Stimulated activated CD8-positive, alpha-beta memory T cell treated with anti-CD3 and anti-CD28 coated beads, Interleukin-15, amount 100 ng/mL, for 24 hours (primary cell): ENCODE measurements at places on chromosomes 3 and 15.

DNA sequence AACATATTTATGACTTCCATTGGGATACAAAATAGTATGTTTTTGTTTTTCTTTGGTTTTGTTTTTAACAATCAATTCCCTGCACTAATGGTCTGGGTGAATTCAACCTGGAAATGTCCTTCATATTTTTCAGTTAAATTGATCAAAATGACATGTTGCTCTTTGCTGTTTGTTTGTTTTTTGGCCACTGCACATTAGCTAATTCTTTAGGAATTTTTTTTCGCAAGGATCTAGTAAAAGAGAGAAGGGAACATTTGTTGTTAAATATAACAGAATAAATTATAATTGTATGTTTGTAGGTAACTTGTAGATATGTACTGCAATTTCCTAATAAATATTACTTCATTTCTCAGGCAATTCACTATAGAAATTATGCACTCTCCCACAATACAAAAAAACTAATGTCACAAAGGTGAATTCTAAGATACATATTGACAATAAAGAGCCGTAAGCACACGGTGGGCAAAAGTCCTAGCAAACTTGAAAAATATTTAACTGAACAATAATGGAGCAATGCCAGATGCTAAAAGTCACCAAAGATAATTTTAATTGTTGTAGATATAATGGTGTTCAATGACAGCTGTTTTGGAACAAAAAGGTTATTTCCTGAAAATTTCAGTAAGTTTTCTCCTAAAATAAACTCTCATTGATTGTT is 21.4 kb upstream of the PPARG start:
- no peak for DNase-seq

GRCh38 chr3:140290105-140290504 is 355.1 kb downstream of the CLSTN2 start:
- no peak for DNase-seq

GRCh38 chr15:85583442-85583841 is 203.0 kb downstream of the AKAP13 start:
- no peak for DNase-seq

DNA sequence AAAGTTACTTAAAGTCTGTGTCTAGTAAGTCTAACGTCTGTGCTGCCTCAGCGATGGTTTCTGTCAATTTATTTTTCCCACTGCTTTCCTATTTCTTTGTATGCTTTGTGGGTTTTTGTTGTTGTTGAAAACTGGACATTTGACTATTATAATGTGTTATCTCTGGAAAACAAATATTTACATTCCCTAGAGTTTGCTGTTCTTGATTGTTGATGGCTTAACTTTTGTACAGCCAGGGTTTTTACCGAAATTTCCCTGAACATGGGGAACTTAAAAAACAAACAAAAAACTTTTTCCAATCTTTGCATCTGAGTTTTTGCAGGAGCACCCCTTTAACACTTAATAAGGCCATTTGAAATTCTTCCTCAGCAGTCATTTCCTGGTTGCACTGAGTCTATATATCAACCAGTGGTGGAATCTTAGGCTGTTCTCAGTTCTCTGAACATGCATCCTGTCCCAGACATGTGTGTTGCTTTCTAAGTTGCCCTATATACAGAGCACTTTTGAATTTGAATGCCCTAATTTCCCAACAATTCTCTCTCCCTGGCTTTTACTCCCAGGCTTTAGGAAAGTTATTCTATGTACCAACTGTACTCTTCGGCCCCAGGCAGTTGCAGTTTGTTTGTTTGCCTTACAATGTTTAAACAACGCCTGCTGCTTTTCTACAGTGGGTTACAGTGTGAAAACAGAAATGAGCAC is 11.8 kb upstream of the PIAS1 start:
- DNase-seq = no peak

GRCh38 chr3:67635257-67635656 is 19.2 kb downstream of the SUCLG2 start:
- DNase-seq = no peak

DNA sequence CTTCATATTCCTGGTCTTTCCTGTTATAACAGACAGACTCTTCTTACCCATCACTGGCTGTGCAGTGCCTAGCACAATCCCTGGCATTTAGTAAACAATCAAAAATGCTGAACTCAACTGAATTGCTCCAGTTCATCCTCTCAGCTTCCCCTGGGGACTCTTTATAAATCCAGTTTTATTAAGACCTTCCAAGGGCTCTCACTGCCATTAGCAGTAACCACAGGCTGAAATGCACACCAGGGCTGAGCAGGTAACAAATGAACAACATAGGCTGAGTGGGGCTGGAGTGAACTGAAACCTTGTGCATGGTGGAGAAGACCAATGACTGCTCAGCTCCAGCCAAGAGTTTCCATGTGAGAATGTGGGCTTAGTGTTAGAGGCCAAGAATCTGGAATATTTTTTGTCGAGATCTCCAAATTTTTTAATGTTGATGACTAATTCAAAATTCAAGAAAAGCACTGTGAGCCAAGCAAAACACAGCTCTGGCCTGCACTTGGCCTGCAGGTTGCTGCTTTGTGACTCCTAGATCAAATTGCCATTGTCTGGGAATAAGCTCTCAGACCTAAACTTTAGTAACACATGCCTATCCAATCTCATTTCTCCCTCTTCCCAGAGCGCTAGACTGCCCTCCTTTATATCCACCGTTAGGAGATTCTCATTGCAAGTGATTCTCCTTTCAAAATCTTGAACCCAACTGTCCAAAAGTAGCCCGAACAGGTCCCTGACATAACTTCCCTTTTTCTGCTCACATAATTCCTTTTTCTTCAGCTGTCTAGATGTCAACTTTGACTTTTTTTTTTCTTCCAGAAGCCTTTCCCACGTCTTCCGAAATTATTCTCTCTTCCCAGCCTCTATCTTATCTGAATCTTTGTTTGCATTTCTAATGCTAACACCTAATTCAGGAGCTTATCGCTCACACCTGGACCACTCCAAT is 7.4 kb downstream of the SQOR start:
- DNase-seq = no peak

- DNase-seq = no peak
These were observed 35.0 kb downstream of the GSK3B start for GRCh38 chr3:120059081-120059864.
